ENCODE measurements at places on chromosomes 11 and 22.

DNA sequence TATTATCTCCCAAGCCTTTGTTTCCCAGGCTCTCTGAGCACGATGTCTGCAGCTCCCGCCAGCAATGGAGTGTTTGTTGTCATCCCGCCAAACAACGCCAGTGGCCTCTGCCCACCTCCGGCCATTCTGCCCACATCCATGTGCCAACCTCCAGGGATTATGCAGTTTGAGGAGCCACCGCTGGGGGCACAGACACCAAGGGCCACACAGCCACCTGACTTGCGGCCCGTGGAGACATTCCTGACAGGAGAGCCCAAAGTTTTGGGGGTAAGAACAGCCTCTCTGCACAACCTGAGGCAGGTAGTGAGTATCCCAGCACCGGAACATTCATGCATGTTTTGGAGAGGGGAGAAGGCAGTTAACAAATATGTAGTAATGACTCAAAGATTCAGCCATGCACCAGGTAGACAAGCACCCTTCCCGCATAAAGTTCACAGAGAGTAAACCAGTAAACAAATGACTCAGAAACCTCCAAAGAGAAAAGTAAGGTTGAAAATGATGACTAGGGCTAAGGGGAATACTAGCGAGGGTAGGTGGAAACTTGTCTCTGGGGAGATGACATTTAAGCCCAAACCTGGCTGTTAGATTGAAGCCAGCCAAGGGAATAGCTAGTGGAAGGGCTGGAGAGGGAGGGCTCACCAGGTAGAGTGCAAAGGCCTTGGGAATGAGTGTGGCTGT is 7.2 kb downstream of the MS4A15 start:
- DNase-seq: no peak

DNA sequence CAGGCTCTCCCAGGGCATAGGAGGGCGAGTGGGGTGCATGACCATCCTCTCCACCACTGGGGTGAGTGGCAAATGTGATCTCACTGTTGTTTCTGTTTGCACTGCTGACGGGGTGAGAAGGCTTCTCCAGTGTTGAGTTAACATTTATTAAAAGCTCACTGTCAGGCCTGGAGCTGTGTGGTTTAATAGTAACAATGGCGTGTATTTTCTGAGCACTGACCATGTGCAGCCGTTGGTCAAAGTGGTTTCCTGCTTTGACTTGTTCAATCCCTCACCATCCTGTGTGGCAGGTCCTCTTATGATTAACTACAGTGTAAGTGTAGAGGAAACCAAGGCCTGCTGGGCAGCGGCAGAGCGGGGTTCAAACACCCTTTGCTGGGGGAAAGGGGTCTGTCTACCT is 4.4 kb downstream of the A4GALT start:
- no peak for DNase-seq

GRCh38 chr11:19398273-19398672 is 157.5 kb upstream of the E2F8 start:
- no peak for DNase-seq

- no peak for DNase-seq
These were observed 154.1 kb downstream of the TRIM29 start for GRCh38 chr11:119983816-119984215.

DNA sequence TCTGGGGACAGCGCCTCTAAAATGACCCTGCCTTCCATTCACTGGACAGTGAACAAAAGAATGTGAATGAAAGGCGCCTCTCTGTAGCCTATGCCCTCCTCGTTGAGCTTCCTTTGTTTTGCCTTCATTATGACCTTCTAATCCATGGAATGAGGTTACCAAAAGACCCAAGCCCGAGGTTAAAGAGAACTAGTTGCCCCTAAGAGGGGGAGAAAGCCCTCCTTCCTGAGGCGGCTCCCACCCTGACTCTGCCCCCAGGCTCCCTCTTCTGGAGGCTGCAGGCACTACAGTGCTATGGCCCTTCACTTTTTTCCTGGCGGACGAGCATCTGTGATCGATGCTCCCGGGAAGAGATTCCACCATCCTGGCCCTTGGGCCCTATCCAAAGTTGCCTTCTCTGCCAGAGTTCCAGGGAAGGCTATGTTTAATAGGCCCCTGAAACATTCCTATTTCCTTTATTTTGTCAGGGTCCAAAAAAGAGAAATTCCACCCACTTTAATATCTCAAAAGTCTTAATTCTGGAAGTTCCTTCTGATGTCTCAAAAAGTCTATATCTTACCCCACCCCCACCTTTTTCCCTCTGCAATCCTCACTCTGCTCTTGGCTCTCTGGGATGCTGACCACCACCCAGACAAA is 147.3 kb downstream of the FEZ1 start:
- DNase-seq: no peak

DNA sequence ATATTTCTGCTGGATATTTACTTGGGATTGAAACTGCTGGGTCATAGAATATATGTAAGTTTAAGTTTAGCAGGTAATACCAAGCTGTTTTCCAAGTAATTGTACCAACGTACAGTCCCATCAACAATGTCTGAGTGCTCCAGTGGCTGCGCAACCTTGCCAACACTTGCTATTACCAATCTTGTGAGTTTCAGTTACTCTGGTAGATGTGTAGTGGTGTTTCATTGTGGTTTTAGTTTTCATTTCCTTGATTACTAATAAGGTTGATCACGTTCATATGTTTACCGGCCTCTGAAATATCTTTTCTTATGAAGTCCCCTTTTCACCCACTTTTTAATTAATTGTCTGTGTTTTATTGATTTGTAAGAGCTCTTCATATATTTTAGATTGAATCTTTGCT is 370.6 kb upstream of the CADM1 start:
- no peak for DNase-seq

All from NCI-H1694 treated with DMSO at 0.1 percent for 48 hours (cell line).